Glomerular endothelial cell (primary cell): ENCODE measurements at places on chromosomes 7 and 10. TPM values are rescaled to one million over a fixed set of nuclear protein-coding genes. Genes with fewer than 3 reads are reported as not detected.

AGR3 gene
- not detected in 2 replicates for total RNA-seq

FAM13C gene
- 1.7 and 6.5 TPM in 2 replicates for total RNA-seq

MRPS17 gene
- 8.2 and 10.2 TPM in 2 replicates for total RNA-seq

VWA2 gene
- total RNA-seq = 0.05 TPM in 1 of 2 replicates, not detected in the other

AKR1D1 gene
- total RNA-seq = not detected in 2 replicates

COL26A1 gene
- total RNA-seq = not detected in 2 replicates

ARMH3 gene
- 10.3 and 11.6 TPM in 2 replicates for total RNA-seq

GDF2 gene
- not detected in 2 replicates for total RNA-seq

STAG3 gene
- total RNA-seq = 0.15 and 1.1 TPM in 2 replicates

ZNF727 gene
- total RNA-seq = not detected in 2 replicates

MLLT10 gene
- total RNA-seq = 20.5 and 30.6 TPM in 2 replicates

ANKRD61 gene
- total RNA-seq = not detected in 2 replicates

LGI1 gene
- not detected in 2 replicates for total RNA-seq

IL6 gene
- total RNA-seq = 5.7 and 15.0 TPM in 2 replicates

MEOX2 gene
- 0.68 and 1.3 TPM in 2 replicates for total RNA-seq

PCLO gene
- total RNA-seq = 0.68 and 1.4 TPM in 2 replicates

AHR gene
- total RNA-seq = 51.8 and 56.9 TPM in 2 replicates

OR6B1 gene
- not detected in 2 replicates for total RNA-seq

UNCX gene
- total RNA-seq = not detected in 2 replicates

OR2A1 gene
- not detected in 2 replicates for total RNA-seq

CFAP43 gene
- total RNA-seq = 0.10 and 0.18 TPM in 2 replicates
